Lung microvascular endothelial cell (primary cell): ENCODE measurements at places on chromosomes 4 and X. TPM values are rescaled to one million over a fixed set of nuclear protein-coding genes. Genes with fewer than 3 reads are reported as not detected.

EDA gene
- total RNA-seq = 0.20 and 0.65 TPM in 2 replicates

TMEM184C gene
- total RNA-seq = 18.7 and 29.8 TPM in 2 replicates

TIGD4 gene
- total RNA-seq = not detected in 2 replicates

RTL9 gene
- not detected in 2 replicates for total RNA-seq

CDKL2 gene
- total RNA-seq = under 0.01 TPM in 2 replicates

TMEM144 gene
- total RNA-seq = 2.4 and 5.8 TPM in 2 replicates

TMEM271 gene
- not detected in 2 replicates for total RNA-seq

KIAA1210 gene
- total RNA-seq = not detected in 2 replicates

RNF212 gene
- total RNA-seq = 0.22 and 0.79 TPM in 2 replicates

SPANXA1 gene
- total RNA-seq = not detected in 2 replicates

GABRE gene
- 7.6 and 20.0 TPM in 2 replicates for total RNA-seq

RPS6KA6 gene
- 0.87 and 0.99 TPM in 2 replicates for total RNA-seq

IDS gene
- total RNA-seq = 13.7 and 24.2 TPM in 2 replicates

LUZP4 gene
- not detected in 2 replicates for total RNA-seq

STPG2 gene
- under 0.01 TPM in 1 of 2 replicates, not detected in the other for total RNA-seq

NAP1L5 gene
- 2.2 and 2.6 TPM in 2 replicates for total RNA-seq

RASL11B gene
- total RNA-seq = under 0.01 TPM in 1 of 2 replicates, not detected in the other

RAB33B gene
- total RNA-seq = 11.1 and 14.1 TPM in 2 replicates

CRMP1 gene
- under 0.01 and 0.65 TPM in 2 replicates for total RNA-seq

RBM41 gene
- total RNA-seq = 7.9 and 8.1 TPM in 2 replicates

MAOB gene
- not detected in 2 replicates for total RNA-seq

SASH3 gene
- total RNA-seq = not detected in 2 replicates

CYP2U1 gene
- total RNA-seq = 3.7 and 3.8 TPM in 2 replicates

PPBP gene
- total RNA-seq = not detected in 2 replicates

UGT2B11 gene
- total RNA-seq = not detected in 2 replicates

VSIG1 gene
- 0.20 and 0.65 TPM in 2 replicates for total RNA-seq
